Esophagus mucosa (tissue), 1 donor: ENCODE measurements at places on chromosomes 16 and 17.

GRCh38 chr17:35238821-35239220, 4.1 kb upstream of the SLFN5 start:
- ATAC-seq: no peak

- no peak for ATAC-seq
These were observed at the start of gene CACNA1H for GRCh38 chr16:1152651-1153259. Gene CACNA1H (plus strand): TSS chr16:1153106. CDS start chr16:1153738, 632 bp downstream.

DNA sequence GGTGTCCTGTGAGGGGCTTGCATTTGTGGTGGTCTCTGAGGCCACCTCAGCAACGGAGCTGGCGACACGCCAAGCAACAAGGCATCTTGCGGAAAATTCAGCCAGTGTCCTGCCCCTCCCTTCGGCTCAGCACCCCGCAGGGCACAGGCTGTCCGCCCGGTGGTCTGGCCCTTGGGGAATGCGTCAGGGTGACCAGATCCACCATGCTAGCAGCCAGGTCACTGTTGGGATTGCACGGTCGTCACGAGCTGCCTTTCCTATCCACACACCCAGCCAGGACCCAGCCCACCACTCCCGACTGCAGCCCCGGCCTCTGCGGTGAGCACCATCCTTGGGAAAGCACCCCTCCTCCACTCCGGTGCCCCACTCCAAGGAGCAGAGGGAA, 221.2 kb downstream of the NTN1 start:
- no peak for ATAC-seq

GRCh38 chr17:16036261-16036660, 36.6 kb downstream of the TTC19 start:
- ATAC-seq: no peak

- ATAC-seq: no peak
These were observed 39.2 kb downstream of the GNA13 start for GRCh38 chr17:65017207-65017774.
